Right renal pelvis (tissue), 4 donors: ENCODE measurements at places on chromosomes 1 and 21. TPM values are rescaled to one million over a fixed set of nuclear protein-coding genes. Genes with fewer than 3 reads are reported as not detected.

The ASAP3 gene
- polyA plus RNA-seq = 35.9 TPM

The INKA2 gene
- polyA plus RNA-seq = 2.5 TPM

The PRR9 gene
- polyA plus RNA-seq = not detected

The CYP2J2 gene
- 1.4 TPM for polyA plus RNA-seq

The PTGS2 gene
- polyA plus RNA-seq = 2.4 TPM

The AVPR1B gene
- 0.71 TPM for polyA plus RNA-seq
